ENCODE measurements at places on chromosomes 6 and 20.

DNA sequence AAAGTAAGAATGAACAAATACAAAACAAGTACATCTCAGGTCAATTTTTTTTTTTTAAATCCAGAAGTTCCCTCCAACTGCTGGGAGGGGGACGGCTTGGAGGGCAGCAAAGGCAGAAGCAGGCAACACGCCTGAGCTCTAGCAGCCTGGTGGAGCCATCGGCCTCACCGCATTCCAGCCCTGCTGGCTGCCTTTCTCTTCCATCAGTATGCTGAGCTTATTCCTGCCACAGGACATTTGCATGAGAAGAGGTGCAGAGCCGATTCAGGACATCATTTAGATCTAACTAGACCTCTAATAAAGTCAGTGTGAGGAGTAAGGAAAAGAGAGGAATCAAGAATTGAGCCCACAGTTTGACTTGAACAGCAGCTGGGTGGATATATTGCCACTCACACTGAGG lies 318.8 kb downstream of the ZFAND3 start:
- DNase-seq: peak; percentile 69

GRCh38 chr6:47865206-47865605 lies 83.4 kb downstream of the OPN5 start:
- no peak for DNase-seq

- no peak for DNase-seq
Observed at GRCh38 chr6:109117346-109118035, 22.2 kb downstream of the CEP57L1 start.

DNA sequence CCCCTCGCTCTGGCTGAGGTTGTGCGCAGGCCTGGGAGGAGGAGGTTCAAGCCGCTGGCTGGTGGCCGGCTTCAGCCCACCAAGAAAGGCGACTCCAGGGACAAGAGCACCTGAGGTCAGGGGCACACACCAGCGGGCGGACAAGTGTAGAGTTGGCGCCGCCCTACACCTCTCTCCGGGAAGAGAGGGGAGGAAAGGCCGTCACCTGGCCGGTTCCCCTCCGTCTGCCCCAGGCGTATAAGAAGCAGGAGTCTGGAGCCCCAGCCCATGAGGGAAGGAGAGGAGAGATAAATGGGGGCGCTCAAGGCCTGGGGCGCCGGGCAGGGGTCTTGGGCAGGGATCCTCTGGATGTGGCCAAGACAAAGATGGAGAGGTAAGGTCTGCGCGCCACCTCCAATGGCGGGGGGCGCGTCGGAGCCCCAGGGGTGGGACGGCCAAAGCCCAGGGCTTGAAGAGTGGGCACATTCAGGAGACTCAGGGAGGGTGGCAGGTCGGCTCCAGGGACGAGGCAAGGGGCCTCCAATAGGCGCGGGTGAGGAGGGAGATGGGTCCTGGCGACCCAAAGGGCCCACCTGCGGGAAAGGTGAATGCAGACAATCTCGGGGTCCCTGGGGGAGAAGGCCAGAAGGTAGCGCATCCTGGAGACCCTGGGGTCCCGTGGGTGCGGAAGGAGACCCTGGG lies 826 bp downstream of the RIMS4 start:
- DNase-seq: no peak

DNA sequence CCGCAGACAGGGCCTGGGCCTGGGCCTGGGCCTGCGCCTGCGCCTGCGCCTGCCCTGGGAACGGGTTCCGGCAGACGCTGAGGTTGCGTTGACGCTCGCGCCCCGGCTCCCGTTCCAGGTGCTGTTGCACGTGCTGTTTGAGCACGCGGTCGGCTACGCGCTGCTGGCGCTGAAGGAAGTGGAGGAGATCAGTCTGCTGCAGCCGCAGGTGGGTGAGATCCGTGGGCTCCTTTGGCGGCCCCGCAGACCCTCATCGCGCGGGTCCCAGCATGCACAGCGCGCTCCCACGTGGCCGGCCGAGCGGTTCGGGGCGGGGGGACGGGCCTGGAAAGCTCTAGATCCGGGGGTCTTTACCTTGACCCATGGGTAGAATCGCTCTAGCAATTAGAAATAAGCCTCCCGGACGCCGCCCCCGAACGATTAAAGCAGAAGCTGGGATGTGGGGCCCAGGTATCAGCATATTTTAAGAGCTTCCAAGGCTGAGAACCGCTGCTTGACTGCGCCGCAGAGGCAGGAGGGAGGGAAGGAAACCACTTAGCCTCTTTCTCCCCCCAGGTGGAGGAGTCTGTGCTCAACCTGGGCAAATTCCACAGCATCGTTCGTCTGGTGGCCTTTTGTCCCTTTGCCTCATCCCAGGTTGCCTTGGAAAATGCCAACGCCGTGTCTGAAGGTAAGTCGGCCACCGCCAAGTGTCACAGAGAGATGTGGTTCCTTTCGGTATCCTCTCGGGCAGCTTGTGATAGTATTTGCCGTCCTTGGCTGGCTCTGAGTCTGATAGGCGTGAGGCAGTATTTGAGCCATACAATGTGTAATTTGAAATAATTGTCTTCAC lies 508 bp downstream of the NOP56 start:
- no peak for DNase-seq

GRCh38 chr6:77930952-77931351 lies 278.1 kb downstream of the MEI4 start:
- no peak for DNase-seq

DNA sequence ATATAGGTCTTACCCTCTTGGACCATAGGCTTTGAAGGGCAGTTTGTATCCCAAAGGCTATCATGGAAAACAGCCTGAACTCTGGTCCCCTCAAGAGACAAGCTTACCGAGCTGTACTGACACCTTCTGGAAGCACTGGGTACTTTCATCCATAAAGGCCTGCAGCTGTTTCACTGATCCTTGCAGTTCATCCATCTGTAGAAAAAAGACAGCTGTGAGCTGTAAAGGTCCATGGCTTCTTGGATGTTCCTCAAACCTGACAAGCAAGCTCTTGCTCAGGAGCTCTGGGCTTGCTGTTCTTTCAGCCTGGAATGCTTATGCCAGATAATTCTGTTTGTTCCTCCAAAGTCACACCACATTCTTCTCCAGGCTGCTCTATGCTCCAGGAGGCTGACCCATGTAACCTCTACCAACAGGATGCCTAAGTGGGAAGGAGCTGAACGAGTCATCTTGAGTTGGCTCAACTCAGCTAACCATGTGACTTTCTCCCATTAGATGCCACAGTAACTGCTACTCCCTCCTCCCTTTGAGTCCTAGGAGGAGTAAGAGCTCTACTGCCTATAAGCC lies 8.8 kb upstream of the NDRG3 start:
- peak; percentile 47 for DNase-seq

DNA sequence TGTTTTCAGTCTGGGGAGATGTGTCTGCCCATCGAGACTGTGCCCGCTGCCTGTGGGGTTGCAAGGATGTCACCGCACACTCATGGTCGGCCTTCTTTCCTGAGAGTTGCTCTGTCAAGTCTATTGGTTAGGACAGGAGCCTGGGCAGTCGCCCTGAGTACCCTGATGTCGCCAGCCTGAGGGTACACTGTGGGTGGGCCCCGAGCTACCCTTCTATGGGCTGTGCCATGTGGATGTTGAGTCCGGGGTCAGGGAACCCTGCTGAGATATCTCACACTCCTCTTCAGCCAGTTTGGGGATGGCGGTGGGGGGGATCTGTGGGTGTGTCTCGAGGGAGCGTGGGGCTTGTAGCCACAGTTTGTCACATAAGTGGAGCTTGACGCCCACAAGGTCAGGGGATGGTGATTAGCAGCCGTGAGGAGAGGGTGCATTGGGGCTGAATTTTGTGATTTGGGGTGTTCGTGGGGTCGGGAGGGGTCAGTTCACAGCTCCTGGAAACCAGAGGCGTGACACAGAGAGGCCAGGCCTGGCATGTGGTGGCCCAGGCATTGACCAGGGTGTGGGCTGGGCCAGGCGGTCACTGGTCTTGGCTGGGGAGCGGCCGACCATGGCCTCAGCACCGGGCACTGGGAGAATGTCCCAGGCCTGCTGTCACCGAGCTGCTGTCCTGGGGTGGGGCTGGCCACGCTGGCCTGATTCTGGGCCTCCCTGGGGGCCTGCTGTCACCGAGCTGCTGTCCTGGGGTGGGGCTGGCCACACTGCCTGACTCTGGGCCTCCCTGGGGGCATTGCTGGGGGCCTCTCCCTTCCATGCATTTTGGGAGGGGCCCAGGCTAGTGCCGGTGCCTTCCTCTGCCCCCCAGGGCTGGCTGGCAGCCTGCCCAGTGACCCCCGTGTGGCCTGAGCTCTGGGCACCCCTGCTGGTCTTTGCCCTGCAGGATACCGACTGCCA lies 1.6 kb upstream of the NPBWR2 start:
- DNase-seq: no peak

GRCh38 chr6:10681795-10682194 lies 12.6 kb downstream of the C6orf52 start:
- no peak for DNase-seq

- no peak for DNase-seq
Observed at GRCh38 chr6:38354905-38355304, 284.8 kb downstream of the BTBD9 start.

DNA sequence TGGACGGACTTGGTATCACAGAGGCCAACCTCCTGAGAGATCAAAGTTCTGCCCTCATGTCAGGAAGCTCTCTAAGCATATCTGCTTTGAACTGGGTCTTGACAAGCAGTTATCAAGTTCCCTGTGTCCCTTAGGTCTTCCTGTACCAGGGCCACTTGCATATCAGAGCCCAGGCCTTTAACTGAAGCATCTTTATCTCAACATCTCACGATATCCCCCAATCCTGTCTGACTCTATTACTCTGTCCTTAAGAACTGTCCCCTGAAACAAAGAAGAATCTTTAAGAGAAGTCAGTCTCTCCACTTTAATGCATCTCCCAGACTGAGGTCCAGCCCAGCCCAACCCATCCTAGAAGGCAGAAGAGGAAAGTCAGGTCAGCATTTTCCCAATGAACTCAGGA lies 8.2 kb downstream of the MAS1L start:
- no peak for DNase-seq

DNA sequence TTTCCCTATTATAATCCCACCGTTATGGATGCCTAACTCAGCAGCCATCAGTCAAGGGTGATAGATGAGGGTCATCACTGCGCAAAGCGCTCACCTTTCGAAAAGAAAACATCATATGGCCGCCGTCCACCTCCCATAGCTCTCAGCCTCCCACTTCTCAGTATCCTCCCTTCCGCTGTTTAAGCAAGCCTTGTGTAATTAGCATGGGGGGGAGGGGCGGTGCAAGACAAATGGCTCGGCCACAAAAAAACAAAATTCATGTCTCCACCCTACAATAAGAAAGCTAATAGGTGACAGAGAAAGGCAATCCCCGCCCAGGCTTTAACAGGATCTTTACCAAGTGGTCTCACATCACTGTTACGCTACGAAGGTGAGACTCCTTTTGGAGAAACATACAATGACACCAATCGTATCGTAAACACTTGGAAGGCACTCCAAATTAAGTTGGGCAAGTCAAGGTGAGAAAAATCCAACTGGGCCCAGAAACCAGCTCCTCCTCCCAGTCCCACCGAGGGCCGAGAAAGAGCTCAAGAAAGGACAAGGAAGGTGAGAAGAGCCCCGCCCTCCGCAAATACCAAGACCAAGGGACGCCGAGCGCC lies 645 bp downstream of the DDX39B start:
- no peak for DNase-seq

GRCh38 chr6:24859608-24860200 lies 61.0 kb upstream of the ARMH2 start:
- no peak for DNase-seq

DNA sequence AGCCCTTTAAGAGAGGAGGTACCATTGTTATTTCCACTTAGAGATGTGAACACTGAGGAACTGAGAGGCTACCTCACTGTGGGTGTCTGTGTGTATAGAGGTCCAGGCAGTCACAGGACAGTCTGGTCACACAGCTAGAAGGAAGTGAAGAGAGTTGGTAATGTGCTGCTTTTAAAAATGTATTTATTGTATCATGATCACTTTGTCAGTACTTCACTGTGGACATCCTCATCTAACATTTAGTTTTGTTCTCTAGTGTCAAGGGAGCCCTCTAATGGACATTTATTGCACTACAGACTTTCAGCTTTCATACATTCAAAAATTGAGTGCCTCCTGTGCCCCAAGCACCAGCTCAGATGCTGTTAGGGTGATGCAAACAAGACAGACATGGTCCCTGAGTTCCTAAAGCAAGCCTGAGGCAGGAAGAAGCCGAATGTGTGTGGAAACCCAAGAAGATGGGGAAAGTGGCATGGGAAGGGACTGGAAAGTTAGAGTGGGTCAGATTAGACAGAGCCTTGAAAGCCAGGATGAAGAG lies 123.0 kb downstream of the SLC16A10 start:
- peak; percentile 25 for DNase-seq

DNA sequence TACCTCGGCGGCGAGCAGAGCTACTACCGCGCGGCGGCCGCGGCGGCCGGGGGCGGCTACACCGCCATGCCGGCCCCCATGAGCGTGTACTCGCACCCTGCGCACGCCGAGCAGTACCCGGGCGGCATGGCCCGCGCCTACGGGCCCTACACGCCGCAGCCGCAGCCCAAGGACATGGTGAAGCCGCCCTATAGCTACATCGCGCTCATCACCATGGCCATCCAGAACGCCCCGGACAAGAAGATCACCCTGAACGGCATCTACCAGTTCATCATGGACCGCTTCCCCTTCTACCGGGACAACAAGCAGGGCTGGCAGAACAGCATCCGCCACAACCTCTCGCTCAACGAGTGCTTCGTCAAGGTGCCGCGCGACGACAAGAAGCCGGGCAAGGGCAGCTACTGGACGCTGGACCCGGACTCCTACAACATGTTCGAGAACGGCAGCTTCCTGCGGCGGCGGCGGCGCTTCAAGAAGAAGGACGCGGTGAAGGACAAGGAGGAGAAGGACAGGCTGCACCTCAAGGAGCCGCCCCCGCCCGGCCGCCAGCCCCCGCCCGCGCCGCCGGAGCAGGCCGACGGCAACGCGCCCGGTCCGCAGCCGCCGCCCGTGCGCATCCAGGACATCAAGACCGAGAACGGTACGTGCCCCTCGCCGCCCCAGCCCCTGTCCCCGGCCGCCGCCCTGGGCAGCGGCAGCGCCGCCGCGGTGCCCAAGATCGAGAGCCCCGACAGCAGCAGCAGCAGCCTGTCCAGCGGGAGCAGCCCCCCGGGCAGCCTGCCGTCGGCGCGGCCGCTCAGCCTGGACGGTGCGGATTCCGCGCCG lies 994 bp downstream of the FOXC1 start:
- DNase-seq: no peak

DNA sequence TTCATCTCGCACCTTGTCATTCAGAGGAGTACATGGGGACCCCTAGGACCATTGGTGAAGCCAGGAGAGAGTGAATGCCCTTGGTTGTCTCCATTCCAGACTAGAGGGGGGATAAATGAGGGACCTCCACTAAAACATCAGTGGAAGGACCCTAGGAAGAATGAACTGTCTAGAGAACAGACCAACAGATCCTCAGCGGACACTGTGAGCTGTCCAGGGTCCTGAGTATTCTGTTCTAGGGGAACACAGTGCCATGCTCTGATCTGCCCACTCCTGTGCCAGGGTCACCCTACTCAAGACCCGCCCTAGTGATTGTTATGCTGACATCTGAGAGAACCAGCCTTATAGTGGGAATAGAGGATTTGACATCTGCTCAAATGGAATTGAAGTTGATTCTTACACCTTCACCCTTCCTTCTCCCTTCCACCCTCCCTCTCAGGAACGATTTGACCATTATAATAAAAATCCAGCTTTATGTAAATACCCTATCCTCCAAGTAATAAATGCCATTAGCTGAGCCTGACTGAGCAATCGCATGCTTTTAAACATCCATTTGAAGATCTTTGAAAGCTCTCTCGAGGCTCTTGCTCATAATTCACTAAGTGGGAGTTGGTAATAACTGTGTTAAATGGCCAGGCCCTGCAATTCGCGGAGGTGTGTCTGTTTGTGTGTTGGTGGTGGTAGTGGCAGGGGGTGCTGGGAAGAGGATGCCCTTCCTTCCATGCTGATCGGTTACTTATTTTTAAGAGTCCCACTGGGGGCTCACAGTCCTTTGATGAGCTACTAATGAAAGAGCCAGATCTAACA lies 43.6 kb upstream of the SLC32A1 start:
- no peak for DNase-seq

- DNase-seq: no peak
Observed at GRCh38 chr20:8798505-8798904, 270.4 kb upstream of the PLCB4 start.
